RPMI7951 (cell line): ENCODE measurements at places on chromosomes 2 and 18. TPM values are rescaled to one million over a fixed set of nuclear protein-coding genes. Genes with fewer than 3 reads are reported as not detected.

GRCh38 chr18:48552130-48552529 lies 13.3 kb downstream of the CTIF start:
- DNase-seq, result no peak

DNA sequence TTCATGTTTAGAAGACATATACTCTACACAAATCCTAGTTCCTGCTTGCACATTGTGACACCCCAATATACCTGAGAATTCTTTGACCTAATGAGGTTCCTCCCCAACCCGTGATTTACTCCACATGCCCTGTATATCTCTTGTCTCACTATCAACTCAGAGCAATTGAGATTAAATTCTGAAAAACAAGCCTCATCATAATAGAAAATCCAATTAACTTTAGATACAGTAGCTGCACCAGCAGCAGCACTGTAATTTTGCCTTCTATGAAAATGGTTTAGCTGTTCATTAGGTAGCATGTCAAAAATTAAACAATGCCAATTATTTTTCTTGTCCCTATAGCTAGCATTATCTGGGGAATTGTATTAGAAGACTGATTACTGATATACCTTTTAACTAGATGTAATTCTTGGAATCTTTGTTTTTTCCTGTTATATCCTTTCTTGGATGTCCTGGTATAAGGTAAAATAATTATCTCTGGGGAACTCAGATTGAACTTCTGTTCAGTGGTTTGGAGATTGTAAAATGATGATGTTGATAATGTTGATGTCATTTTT lies 218.9 kb upstream of the TANK start:
- no peak for DNase-seq

DNA sequence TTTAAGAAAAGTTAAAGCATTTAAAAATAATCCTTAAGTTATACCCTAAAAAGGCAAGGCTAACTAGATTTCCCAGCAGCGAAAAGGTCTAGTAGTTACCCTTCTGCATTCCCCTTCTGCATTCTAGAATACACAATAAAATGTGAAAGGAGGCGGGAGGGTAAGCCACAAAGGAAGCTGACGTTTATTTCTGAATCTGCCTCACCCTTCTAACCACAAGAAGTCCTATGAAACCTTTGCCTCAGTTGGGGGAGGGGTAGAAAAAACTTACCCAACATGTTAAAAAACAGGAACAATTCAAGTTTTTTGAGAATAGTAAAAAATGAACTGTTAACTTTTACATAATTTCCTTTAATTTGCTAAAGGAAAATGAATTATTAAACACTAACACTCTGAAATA lies 11.3 kb downstream of the STK17B start:
- peak; percentile 91 for DNase-seq

Gene NPHP1
- total RNA-seq, result 9.6 and 12.8 TPM in 2 replicates

GRCh38 chr2:181790716-181791649 lies 100.5 kb upstream of the ITPRID2 start:
- peak; percentile 97 for DNase-seq

Gene TLX2
- total RNA-seq, result 4.2 and 5.5 TPM in 2 replicates

DNA sequence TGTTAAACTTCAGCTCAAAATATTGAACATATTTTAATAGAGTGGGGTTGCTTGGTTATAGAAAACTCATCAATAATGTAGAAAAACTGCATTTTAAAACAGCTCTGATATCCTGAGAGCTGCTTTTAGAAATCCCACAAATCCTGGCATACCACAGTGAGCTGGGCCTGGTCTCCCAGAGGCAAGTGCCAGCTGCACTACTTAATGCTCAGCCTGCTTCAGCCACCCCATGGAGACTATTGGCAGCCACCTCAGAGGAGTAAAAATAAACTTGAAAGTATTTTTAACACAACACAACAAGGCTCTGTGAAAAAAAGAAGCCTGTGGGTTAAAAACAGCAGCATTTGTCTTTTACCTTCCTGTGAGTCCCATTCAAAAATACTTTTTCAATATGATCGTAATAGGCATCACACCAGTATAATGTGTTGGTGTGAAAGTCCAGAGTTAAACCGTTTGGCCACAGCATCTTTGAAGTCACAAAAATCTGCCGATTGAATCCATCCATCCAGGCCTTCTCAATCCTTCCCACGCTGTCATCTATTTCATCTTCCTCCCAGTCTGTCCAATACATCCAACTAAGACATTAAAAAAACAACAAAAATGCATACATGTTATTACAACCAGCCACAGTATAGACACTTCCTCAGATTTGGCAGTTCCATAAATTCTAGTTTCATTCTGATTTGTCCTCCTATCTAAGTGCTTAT lies 1115.3 kb downstream of the LRP1B start:
- no peak for DNase-seq

GRCh38 chr2:85648619-85649018 lies 19.4 kb downstream of the SFTPB start:
- peak; percentile 34 for DNase-seq

Gene RAD51AP2
- not detected in 2 replicates for total RNA-seq

Gene TUBA4B
- not detected in 2 replicates for total RNA-seq

DNA sequence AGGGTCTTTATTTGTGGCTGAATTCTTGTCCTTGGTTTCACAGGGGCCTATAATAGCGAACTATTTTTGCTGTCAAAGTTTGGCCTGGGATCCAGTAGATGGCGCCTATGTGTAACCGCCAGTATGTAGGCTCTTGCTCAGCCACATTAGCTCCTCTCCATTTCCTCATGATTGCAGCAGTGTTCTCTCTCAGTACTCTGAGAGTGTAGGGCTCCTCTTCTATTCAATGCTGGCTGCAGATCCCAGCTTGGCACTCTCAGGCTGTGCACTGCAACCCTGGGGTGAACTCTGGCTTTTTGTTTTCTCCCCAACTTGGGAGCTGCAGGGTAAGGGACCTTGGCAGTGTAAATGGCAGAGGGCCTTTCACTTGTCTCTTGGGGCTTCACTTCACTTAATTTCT lies 344.6 kb upstream of the CHAC2 start:
- DNase-seq, result peak; percentile 51

Gene MC5R
- total RNA-seq, result 0.49 TPM in 1 of 2 replicates, not detected in the other

Gene POTEI
- total RNA-seq, result not detected in 2 replicates

- no peak for DNase-seq
These were observed 87.1 kb downstream of the PXDN start for GRCh38 chr2:1656961-1657841.

- DNase-seq, result peak; percentile 89
These were observed 60.7 kb downstream of the DGKD start for GRCh38 chr2:233414777-233415570.

DNA sequence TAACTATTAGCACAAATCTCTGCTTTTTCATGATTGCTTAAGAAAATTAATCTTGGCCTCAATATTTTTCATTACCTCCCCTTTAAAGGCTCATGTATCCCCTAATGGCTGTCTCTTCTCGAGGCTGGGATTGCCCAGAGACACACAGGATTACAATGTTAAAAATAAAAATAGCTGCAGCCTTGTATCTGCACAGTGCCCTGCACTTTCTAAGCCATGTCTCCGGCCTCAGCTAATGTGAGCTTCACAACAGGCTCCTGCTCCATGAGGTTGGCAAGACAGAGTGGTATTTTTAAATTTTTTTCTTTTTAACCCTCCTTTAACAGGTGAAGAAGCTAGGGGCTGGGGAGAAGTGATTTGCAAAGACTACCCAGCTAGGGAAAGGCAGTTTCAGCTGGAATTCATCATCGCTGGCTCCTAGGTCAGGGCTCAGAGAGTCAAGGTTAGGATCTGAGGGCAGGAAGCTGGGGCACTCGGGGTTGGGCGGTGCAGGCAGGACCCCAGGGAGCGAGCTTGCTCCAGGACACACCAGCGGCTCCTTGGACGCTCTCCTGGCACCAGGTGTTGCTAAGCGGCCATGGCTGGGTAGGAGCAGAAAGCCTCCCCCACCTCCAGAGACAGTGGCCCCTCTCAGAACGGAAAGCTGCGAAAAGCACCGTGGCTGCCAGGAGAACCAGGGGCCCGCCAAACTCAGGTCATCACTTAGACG lies 135.6 kb downstream of the SMAD2 start:
- DNase-seq, result no peak

DNA sequence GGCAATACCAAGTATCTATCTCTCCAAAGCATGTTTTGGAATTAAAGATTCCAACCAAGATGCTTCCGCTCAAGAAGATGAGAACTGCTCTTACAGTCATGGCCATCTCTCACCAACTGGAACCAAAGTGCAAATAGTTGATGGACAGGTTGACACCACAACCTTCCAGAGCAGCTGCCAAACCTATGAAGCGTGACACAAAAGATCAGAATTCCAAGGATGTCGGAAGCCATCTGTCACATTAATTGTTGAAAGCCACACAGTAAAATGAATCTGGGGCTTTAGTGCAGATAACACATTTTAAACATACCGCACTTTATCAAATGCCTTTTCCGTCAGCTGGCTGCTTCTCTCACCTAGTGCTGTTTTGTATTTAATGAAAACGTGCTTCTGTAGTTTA lies 195.7 kb downstream of the CDH20 start:
- no peak for DNase-seq

DNA sequence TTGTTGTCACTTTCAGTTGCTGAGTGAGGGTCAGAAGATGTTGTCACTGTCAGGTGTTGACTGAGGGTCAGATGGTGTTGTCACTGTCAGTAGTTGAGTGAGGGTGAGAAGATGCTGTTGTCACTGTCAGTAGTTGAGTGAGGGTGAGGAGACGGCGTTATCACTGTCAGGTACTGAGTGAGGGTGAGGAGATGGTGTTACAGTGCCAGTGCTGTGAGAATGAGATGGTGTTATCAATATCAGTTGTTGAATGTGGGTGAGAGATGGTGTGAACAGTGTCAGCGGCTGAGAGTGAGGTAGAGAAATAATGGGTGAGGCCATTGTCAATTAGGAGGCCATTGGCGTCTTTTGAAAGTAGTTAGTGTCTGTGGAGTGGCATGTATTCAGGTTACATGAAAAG lies 1.6 kb upstream of the ATP9B start:
- no peak for DNase-seq

- peak; percentile 99 for DNase-seq
These were observed 684.4 kb downstream of the IRS1 start for GRCh38 chr2:226115102-226115831.

Gene BOLL
- not detected in 2 replicates for total RNA-seq

Gene SMYD1
- total RNA-seq, result not detected in 2 replicates
